ENCODE measurements at places on chromosomes 11 and 22. TPM values are rescaled to one million over a fixed set of nuclear protein-coding genes. Genes with fewer than 3 reads are reported as not detected.
A peak's percentile ranks its signal among the peaks of the same experiment; 100 is the strongest.

- DNase-seq = no peak
Observed at GRCh38 chr11:18191376-18191775, 18.7 kb downstream of the MRGPRX4 start.

DNA sequence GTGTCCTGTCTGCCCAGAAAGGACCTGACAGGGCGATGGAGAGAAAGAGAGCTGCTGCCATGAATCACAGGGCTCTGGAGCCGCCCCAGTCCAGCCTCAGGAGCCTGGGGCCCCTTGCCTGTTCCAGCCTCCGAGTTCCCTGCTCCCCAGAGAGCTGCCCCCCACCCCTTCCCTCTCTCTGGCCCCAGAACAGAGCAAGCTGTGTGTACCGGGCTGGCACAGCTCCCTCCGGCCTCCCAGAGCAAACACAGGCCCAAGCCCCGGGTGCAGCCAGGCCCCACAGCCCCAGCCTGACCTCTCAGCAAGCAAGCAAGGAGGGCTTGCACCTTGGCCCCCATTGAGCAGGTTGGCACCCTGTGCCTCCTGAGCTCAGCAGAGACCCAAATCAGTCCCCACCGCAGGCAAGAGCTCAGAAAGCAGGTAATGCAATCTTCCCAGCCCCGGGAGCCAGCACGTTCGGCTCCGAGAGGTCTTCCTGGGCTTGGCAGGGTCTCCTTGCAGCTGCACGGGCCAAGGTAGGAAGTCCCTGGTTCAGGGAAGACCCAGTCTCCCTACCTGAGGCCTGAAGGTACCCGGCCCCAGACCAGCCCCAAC, 1.4 kb downstream of the PACSIN3 start:
- no peak for DNase-seq

DNA sequence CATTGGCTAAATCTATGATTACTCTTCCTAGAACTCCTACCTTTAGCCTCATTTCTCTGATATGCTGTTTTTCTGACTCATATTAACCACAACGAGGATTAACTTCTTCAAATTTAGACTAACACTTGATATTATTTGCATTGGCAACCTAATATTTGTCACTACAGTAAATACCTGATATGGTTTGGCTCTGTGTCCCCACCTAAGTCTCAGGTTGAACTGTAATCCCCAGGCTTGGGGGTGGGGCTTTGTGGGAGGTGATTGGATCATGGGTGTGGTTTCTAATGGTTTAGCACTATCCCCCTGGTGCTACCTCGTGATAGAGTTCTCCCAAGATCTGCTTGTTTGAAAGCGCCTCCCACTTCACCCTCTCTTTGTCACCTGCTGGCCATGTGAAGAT, 17.1 kb upstream of the MED17 start:
- DNase-seq = no peak

Gene CCDC157
- total RNA-seq = 0.76 TPM

- no peak for DNase-seq
Observed at GRCh38 chr22:42399315-42400271, 32.6 kb downstream of the NFAM1 start.

Gene TRIM51
- not detected for total RNA-seq

DNA sequence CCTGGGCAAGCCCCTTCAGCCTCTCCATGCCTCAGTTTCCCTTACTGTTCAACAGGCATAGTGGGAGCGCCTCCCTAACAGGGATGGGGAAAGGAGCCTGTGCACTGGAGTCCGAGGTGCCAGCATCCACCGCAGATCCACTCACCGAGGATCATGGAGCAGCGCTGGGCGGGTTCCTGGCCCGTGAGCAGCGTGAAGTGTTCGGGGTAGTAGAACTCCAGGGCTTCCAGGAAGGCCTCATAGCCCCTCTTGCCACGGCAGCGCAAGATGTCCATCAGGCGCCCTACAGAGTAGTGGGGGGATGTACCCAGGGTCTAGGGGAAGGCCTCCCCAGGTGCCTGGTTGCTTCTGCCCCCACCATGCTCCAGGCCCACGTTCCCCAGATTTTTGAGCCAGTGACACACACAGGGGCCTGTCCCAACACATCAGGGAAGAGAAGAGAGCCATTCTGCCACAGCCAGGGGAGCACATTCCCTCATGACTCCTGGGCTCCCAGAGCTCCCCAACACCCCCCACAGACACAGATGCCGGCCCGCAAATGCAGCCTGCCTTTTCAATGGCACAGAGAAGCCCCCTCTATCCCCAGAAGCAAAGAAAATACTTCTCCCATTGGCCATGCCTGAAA, 1.3 kb downstream of the CARD10 start:
- DNase-seq = no peak

GRCh38 chr11:100632941-100633452, 54.1 kb upstream of the ARHGAP42 start:
- DNase-seq = peak; percentile 80

Gene LYVE1
- 292 TPM for total RNA-seq

- no peak for DNase-seq
Observed at GRCh38 chr11:131909426-131910177, 539.2 kb downstream of the NTM start.

DNA sequence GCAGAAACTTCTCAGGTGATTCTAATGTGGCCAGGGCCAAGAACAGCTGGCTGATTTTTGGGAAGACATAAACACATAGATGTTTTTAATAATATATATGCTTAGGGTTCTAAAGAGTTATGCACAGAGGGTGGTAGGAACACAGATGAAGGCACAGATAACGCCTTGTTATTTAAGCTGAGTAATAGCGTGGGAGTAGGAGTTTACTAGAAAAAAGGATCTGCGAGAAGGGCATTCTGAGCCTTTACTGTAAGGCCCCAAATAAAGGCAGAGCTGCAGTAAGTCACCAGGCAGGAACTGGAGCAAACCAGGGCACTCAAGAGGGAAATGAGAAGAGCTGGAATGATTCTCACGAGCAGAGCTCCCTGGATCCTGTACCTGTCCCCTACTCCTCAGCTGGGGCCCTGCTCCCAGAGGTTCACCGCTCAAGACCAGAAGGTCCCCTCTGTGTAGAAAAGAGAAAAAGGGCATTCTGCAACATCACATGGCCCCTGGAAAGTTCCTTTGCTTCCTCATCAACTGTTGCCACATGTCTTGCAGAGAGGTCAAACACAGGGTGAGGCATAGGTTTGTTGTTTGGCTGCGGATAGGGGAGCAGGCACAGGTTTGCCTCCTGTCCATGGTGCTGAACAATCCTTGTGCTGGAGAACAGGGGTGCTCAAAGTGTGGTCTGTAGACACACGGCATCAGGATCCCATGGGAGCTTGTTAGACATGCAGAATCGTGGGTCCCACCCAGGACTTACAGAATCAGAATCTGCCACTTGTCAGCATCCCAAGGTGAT, 125.7 kb downstream of the TENM4 start:
- no peak for DNase-seq

- DNase-seq = peak; percentile 73
Observed at GRCh38 chr11:64498136-64498535, 92.9 kb upstream of the SLC22A12 start.

Gene OR51I1
- total RNA-seq = not detected

Gene SMIM35
- not detected for total RNA-seq

GRCh38 chr22:41920271-41920976, 5.5 kb upstream of the SHISA8 start:
- no peak for DNase-seq

GRCh38 chr22:42127606-42128005, 3.0 kb downstream of the CYP2D6 start:
- DNase-seq = peak; percentile 68

- DNase-seq = no peak
Observed at GRCh38 chr22:20126284-20127029, 5.1 kb upstream of the ZDHHC8 start.

DNA sequence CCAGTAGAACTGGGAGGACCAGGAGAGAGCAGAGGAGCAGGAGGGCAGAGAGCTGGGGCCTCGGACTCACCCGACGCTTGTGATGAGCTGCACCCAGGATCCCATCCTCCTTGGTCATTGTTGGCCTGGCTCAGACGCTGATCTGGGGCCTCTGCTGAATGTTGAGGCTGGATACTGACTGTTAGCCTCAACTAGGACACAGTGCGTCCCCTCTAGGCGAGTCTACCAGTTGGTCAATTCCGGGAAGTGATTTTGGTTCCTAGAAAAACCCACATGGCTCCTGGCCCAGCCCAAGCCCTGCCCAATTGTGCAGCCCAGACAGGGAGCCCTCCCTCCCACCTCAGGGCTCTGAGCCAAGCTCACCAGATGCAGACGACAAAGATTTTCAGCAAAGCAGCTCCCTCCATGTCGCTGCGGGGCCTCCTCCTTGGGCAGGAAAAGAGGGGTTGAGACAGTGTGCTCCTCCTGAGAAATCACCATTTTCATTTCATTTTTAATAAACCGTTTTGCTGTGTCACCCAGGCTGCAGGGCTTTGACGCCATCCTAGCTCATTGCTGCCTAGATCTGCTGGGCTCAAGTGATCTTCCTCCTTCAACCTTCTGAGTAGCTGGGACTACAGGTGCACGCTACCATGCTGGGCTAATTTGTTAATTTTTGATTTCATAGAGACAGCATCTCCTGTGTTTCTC, at the start of gene APOL4:
APOL4 (minus strand) TSS at position 180 of the 690 bp plus-strand sequence; CDS start at position 105, 75 bp downstream.
- DNase-seq = peak; percentile 93

Gene C11orf52
- 1.7 TPM for total RNA-seq

DNA sequence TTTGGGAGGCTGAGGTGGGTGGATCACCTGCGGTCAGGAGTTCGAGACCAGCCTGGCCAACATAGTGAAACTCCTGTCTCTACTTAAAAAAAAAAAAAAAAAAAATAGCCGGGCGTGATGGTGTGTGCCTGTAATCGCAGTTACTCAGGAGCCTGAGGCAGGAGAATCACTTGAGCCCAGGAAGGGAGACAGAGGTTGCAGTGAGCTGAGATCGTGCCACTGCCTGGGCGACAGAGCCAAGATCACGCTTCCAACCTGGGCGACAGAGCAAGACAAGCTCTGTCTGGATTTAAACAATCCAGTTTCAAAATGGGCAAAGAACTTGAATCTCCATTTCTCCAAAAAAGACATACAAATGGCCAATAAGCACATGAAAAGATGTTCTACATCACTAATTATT, 12.5 kb downstream of the LMO2 start:
- no peak for DNase-seq

Measured in posterior vena cava (tissue), 2 donors.